ENCODE measurements at places on chromosomes 16 and 17.

DNA sequence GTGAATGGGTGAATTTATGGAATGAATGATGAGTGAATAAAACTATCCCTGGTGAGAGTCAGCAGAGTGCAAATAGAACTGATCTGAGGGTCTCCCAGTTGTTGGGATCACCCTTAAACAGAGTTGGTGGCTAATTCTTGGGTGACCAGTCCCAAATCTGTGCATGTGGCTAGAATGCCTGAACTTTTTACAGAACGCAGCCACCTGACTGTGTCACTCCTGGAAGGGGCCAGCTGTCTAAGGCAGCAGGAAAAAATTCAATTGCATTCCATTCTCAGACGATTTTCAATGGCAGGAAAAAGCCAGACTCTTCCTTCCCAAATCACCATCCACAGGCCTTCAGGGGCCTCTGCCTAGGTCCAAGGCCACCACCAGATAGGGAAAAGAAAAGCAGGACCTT is 43.5 kb downstream of the BEAN1 start:
- no peak for DNase-seq

DNA sequence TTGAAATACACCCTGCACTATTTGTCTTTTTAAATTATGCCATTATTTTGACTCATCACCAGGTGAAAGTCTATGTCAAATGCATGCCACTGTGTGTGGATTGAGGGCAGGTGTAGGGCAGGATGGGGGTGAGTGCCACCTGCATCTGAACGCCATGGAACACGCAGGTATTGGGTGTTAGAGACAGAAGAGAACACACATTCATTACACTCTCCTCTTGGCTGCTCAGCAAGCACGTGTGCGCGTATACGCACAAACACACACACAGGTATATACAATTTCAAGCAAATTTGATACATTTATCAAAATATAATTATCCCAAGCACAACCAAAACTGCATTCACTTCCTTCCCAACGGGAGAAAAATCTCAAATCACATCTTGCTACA is 268.9 kb downstream of the NTN1 start:
- DNase-seq: no peak

- no peak for DNase-seq
These were observed 266.0 kb downstream of the ENGASE start for GRCh38 chr17:79340333-79341221.

- DNase-seq: no peak
These were observed 624.4 kb upstream of the C16orf82 start for GRCh38 chr16:26442321-26442720.

- DNase-seq: no peak
These were observed 23.5 kb upstream of the RPL13 start for GRCh38 chr16:89536886-89537548.

All from NCI-H1694 (cell line).